ENCODE measurements at places on chromosomes 1 and 21. TPM values are rescaled to one million over a fixed set of nuclear protein-coding genes. Genes with fewer than 3 reads are reported as not detected.

MYCL gene
- total RNA-seq = 0.07 TPM

OLIG2 gene
- not detected for total RNA-seq

KCND3 gene
- not detected for total RNA-seq

CYB5RL gene
- total RNA-seq = 12.8 TPM

GRHL3 gene
- total RNA-seq = not detected

COL8A2 gene
- not detected for total RNA-seq

GART gene
- total RNA-seq = 214 TPM

DNA sequence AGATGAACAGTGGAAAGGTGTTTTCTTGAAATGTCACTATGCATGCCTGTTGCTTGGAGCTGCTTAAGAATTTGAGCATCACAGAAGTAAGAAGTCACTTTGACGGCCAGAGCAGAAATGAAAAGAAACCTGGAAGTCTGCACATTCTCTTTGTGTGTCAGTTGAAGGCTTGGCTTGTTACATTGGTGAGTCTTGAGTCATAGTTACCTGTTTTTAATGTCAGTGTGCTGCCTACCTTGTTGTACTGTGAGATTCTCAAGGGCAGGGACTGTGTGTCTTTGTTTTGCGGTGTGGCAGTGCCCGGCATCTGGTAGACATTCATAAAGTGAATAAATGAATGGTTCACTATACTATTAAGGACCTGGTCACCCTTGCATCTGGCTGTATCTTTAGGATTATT, 9.9 kb downstream of the OTUD3 start:
- no peak for DNase-seq
- no peaks in the 10 kb centered on the region for H3K27me3 ChIP-seq
- peaks cover 27% of the 10 kb centered on the region for H3K36me3 ChIP-seq
- peaks cover 10% of the 10 kb centered on the region for H3K4me1 ChIP-seq

GRCh38 chr1:20983297-20983889, 193.3 kb downstream of the EIF4G3 start:
- H3K4me3 ChIP-seq = no peak overlapping the region
- no peaks in the 10 kb centered on the region for H3K36me3 ChIP-seq
- H3K27ac ChIP-seq = no peak overlapping the region

DNA sequence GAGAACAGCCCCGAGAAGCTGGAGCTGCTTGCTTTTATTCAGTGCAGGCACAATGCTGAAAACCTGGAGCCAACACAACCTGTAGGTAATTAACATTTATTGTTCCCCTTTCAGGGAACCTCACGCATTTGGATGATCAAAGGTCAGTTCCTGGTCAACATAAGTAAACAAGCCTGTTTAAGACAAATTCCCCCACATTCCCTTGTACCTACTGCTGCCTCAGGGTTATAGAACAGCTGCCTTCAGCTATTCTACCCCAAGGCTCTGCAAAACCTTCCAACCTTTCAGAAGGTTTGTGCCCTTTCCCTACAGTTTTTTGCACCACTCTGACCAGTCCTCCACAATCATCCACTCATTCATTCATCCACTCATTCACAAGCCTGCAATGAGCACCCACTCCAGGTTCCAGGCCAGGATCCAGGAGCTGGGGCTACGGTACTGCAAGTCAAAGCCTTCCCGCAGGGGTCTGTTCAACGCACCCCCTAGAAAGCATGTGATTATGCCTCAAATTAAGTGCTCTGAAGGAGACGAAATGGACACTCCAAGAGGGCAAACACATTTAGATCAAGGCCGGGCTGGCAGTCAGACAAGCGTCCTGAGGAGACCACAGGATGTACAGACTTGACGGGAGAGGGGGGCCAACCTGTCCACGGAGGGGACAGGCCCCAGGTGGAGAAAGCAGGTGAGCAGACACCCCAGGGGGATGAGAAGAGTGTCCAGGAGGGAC, 683.9 kb downstream of the MATN1 start:
- H3K4me1 ChIP-seq = no peaks in the 10 kb centered on the region
- no peak for DNase-seq
- no peak overlapping the region for H3K4me3 ChIP-seq
- peaks cover 12% of the 10 kb centered on the region for H3K27me3 ChIP-seq

DNA sequence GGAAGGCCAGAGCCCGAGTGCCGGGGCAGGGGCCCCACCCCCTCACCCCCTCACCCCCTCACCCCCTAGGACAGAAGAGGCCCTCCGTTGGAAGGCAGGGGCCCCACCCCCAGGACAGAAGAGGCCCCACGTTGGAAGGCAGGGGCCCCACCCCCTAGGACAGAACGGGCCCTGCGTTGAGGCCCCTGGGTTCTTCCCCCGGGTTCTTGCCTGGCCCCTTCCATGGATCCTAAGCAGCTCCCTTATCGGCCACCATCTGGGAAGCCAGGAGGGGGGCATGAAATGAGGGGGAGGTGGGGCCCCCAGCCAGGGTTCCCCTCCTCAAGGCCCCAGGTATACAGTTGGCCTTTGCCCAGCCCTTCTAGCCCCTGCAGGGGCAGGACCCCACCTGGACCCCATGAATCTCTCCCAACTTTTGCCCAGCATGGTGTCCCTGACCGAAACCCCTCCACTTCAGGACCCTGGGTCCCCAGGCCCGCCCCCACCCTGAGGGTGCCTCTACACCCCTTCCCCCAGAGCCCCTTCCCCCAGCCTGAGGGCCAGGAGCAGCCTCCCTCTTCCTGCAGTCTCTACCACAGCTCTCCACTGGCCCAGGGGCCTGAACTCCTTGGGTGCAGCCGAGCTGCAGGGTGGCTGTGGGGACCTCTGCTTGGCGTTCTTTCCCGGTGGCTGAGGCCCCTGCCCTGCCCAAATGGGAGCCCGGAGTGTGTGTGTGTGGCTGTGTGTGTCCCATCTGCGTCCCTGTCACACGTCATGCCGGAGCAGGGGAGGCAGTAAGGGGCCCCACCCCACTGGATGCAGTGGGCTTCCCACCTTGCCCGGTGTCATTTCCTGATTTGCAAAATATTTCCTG, 4.3 kb upstream of the VWA1 start:
- H3K27me3 ChIP-seq = peaks cover 25% of the 10 kb centered on the region
- DNase-seq = no peak
- H3K4me3 ChIP-seq = no peak overlapping the region
- no peak overlapping the region for H3K27ac ChIP-seq
- peaks cover 13% of the 10 kb centered on the region for H3K4me1 ChIP-seq
- no peaks in the 10 kb centered on the region for H3K36me3 ChIP-seq

DNA sequence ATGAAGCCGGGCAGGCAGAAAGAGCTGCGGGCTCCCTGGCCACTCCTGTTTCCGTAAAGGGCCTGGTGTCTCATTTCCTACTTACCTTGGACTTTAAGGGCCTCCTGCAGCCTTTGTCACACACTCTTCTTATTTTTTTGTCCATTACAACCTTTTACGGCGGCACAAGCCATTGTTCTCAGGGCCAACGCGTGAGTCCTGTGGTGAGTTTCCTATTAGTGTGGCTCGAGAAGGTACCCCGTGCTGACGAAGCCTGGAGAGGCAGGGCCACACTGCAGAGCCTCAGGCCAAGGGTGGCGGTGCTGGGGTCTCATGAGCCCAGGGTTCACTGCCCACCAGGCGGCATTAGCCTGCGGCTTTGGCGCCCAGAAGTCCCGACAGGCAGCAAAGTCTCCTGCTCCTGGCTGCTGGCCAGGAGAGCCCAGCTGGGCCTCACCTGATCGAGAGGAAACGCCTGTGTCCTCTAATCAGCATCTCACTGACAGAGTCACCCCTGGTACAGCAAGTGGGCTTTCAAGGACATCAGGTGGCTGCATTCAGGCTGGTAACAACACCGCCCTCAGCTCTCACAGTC, 62.0 kb downstream of the SIK1 start:
- no peak overlapping the region for H3K4me3 ChIP-seq
- H3K4me1 ChIP-seq = peaks cover 27% of the 10 kb centered on the region
- H3K36me3 ChIP-seq = no peaks in the 10 kb centered on the region
- H3K27ac ChIP-seq = no peak overlapping the region

DNA sequence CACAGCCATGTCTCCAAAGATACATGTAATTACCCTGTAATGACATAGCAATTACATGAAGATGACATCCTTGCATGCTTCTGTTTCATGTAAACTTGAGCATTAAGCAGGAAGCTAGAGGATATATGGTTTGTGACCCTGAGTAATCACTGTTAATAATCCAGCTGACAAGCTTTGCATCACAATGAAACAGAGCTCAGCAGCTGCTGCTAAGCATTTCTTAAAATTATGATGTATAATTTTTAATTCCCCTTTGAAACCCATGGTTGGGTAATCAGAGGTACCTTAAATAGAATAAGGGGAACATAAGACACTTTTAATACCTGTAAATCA, 293.5 kb downstream of the NTNG1 start:
- H3K27me3 ChIP-seq = peaks cover 5% of the 10 kb centered on the region
- no peaks in the 10 kb centered on the region for H3K36me3 ChIP-seq
- no peak overlapping the region for H3K4me3 ChIP-seq
- H3K4me1 ChIP-seq = no peaks in the 10 kb centered on the region
- no peak overlapping the region for H3K27ac ChIP-seq

GRCh38 chr1:78333502-78333901, 157.3 kb upstream of the PTGFR start:
- no peak overlapping the region for H3K4me3 ChIP-seq
- H3K36me3 ChIP-seq = no peaks in the 10 kb centered on the region
- no peaks in the 10 kb centered on the region for H3K4me1 ChIP-seq
- no peak for DNase-seq

DNA sequence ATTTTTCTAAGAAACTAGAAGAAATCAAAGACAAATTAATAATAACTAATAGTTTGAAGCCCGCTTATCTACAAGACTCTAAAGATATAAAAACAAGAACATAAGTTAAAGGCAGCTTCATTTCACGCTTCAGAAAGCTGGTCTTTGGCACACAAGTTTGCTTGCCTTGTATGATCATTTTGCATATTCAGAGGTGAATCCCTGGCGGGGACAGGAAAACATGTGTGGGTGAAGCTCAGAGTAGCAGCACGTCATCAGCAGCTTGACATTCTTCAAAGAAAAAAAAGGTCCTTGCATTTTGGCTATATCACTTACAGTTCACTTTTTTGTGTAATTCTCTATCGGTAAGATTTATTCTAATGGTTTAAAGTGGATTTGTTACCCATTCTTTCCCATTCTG, 1911.8 kb downstream of the MRPL39 start:
- H3K36me3 ChIP-seq = no peaks in the 10 kb centered on the region
- no peaks in the 10 kb centered on the region for H3K27me3 ChIP-seq
- H3K27ac ChIP-seq = no peak overlapping the region
- no peak overlapping the region for H3K4me3 ChIP-seq

- H3K4me1 ChIP-seq = peaks cover 54% of the 10 kb centered on the region
- no peak overlapping the region for H3K4me3 ChIP-seq
- H3K36me3 ChIP-seq = no peaks in the 10 kb centered on the region
Measured at GRCh38 chr21:42681296-42682206, 28.1 kb downstream of the PDE9A start.

GRCh38 chr1:198660341-198661261, 21.8 kb downstream of the PTPRC start:
- H3K36me3 ChIP-seq = peaks cover 54% of the 10 kb centered on the region
- peak overlapping the region; percentile 91 for H3K27ac ChIP-seq
- H3K4me1 ChIP-seq = peaks cover 76% of the 10 kb centered on the region

DNA sequence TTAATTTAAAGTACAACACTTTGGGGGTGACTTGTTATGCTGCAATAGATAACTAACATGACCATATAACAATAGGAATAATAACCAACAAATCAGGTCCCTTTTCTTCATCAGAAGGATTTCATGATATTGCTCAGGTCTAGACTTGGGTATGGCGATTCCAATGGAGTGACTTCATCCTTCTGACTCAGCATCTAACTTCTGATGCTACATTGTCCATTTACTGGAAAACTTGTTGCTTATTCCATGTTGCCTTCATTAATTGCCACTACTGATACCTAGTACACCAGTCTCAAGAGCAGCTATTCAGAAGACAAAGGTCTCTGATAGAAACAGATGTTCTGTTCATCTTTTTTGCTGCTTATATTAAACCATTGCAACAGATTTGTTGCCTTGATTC, 324.3 kb downstream of the TGFB2 start:
- no peak for DNase-seq
- no peak overlapping the region for H3K4me3 ChIP-seq
- H3K4me1 ChIP-seq = no peaks in the 10 kb centered on the region
- no peaks in the 10 kb centered on the region for H3K36me3 ChIP-seq
- no peak overlapping the region for H3K27ac ChIP-seq

DNA sequence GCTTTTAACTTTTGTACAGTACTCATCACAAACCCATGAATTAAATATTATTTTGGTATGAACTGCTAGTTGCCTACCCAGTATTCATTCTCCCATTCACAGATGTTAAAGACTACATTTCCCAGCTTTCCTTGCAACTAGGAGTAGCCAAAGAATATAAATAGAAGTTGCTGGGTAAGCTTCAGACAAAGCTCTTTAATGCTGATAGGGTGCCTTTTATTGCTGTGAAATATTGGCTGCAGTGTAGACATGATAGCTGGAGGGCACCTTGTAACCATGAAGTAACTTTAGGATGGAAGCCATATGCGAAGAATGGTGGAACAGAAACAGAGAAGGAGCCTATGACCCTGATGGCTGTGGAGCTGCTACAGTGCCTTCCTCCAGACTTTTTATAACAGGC, 16.7 kb downstream of the JUN start:
- no peaks in the 10 kb centered on the region for H3K36me3 ChIP-seq
- H3K4me1 ChIP-seq = no peaks in the 10 kb centered on the region
- no peak overlapping the region for H3K4me3 ChIP-seq

DNA sequence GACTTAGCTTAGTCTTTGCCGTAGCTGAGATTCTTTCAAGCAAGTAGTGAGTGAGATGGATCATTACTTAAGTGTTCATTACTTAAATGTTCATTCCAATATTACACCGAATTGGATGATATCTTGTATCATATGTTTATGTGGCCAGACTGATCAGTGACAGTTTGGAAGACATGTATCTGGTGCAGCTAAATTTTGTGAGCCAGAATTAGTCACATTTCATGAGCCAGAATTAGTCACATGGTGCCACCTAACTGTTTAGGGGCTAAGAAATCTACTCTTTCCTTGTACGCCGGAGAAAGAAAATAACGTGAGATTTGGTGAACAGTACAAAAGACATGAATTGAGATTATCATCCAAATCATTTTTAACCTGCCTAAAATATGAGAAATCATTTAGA, 355.6 kb downstream of the USP25 start:
- no peaks in the 10 kb centered on the region for H3K27me3 ChIP-seq
- no peak for DNase-seq
- no peaks in the 10 kb centered on the region for H3K36me3 ChIP-seq
- no peak overlapping the region for H3K27ac ChIP-seq
- H3K4me1 ChIP-seq = no peaks in the 10 kb centered on the region
- H3K4me3 ChIP-seq = no peak overlapping the region

DNA sequence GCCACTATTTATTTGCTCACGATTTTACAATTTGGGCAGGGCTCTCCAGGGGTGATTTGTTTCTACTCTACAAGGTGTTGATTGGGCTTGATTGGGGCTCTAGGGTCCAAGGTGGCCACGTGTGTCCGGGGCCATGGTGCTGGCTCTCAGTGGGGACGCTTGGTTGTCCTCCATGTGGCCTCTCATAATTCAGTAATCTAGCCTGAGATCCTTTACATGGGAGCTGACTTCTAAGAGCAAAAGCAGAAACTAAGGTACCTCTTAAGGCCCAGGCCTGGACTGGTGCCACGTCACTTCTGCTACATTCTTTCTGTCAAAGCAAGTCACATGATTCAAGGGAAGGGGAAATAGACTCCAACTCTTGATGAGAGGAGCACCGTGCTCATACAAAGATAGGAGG, 8.1 kb upstream of the PSRC1 start:
- H3K36me3 ChIP-seq = no peaks in the 10 kb centered on the region
- no peak overlapping the region for H3K27ac ChIP-seq
- no peaks in the 10 kb centered on the region for H3K4me1 ChIP-seq

- H3K4me3 ChIP-seq = no peak overlapping the region
- no peaks in the 10 kb centered on the region for H3K4me1 ChIP-seq
- no peak overlapping the region for H3K27ac ChIP-seq
- DNase-seq = no peak
- no peaks in the 10 kb centered on the region for H3K36me3 ChIP-seq
Measured at GRCh38 chr1:14511166-14511680, 87.3 kb upstream of the KAZN start.
